ENCODE measurements at places on chromosomes 16 and 17.

DNA sequence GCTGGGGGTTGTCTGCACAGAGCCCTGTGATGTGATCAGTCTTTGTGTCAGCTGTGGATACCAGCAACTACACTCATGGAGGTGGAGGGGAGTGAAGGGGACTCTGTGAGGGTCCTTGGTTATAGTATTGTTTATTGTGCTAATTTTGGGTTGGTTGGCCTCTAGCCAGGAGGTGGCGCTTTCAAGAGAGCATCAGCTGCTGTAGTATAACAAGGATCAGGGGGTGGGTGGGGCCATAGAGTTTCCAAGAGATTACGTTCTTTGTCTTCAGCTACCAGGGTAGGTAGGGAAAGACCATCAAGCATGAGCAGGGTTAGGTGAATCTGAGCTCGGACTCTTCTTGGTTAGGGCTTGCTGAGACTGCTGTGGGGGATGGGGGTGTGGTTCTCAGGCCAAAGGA, 97.1 kb upstream of the HS3ST3A1 start:
- DNase-seq = no peak

GRCh38 chr17:82599674-82600661, 48.3 kb downstream of the WDR45B start:
- no peak for DNase-seq

DNA sequence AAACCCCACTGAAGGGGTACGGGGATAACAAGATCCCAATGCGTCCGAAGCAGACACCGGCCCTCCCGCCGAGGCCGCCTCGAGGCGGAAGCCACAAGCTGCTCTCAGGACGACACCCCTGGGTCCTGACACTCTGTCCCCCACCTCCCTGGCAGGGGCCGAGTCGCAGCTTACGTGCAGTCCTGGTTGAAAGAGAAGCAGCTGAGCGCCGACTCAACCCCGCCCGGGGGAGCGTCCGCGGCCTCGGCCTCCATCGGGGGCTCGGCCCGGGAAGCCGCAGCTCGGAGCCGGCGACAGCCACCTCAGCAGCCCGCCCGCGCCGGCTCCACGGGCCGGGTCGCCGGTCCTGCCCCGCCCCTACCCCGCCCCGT, at the start of gene WIPI1:
Gene WIPI1 (minus strand): TSS at position 329 of the 371 bp plus-strand sequence. CDS start 75 bp downstream, at position 254.
- no peak for DNase-seq

DNA sequence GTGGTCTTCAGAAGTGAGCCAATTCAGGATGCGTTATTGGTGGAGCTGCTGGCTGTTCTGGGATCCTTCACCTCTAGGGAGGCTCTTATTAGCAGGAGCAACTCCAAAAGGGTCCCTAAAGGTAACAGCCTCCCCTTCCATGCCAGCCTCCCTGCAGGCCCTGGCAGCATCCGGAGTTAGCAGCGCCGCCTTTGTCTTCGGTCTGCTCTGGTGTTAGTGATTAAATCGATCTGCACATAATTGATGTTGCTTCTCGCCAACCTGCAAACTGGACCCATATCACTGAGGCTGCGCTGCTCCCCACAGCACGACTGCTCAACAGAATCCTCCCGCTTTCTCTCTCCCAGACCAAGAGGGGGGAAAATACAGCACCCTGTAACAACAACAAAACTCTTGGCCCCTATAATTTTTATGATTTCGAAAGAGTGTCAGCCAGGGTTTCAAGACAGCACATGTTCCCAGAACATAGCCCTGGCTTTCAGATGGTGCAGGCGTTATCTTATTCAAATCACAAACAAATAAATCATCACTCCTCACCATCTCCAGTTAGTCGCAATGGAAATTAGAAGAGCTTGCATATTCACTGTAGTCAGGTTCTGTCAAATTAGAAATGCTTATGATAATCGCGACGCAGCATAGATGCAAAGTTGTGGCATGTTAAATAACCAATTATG, 76.0 kb downstream of the IRX3 start:
- DNase-seq = no peak

- DNase-seq = no peak
Measured at GRCh38 chr17:6327007-6327406, 107.9 kb downstream of the AIPL1 start.

DNA sequence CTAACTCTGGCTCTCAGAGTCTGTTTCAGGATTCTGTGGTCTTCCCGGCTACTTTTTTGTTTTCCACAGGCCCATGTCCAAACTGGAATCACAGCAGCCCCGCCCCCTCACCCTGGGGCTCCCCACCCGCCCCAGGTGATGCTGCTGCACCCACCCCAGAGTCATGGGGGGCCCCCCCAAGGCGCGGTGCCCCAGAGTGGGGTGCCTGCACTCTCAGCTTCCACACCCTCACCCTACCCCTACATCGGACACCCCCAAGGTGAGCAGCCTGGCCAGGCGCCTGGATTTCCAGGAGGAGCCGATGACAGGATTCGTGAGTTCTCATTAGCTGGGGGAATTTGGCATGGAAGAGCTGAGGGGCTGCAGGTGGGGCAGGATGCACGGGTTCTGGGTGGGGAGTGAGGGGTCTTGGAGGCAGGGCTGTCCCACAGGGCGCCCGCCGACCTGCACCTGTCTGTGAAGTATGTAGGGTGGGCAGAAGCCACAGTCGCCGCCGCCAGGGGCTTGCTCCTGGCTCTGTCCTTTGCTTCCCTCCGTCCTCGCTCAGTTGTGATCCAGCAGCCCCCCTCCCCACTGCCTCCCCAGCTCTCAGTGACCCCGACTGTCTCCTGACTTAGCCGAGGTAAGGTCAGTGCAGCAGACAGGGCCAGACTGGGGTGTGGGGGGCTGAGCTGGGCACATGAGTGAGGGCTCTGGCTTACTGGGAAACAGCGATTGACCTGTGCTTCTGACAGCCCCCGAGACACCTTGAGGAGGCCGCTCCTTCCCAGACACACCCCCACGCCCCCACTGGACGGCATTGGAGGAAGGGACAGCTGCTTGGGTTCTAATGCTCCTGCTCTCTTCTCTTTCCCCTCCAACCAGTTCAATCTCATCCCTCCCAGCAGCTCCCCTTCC, 10.0 kb downstream of the TUFM start:
- DNase-seq = no peak

GRCh38 chr17:57531648-57532504, 213.2 kb downstream of the CCDC182 start:
- DNase-seq = no peak

All from GM19239 (cell line).